ENCODE measurements at places on chromosomes 2 and 18.
A peak's percentile ranks its signal among the peaks of the same experiment; 100 is the strongest.

GRCh38 chr2:170148161-170148560, 29.8 kb upstream of the MYO3B start:
- DNase-seq = no peak

DNA sequence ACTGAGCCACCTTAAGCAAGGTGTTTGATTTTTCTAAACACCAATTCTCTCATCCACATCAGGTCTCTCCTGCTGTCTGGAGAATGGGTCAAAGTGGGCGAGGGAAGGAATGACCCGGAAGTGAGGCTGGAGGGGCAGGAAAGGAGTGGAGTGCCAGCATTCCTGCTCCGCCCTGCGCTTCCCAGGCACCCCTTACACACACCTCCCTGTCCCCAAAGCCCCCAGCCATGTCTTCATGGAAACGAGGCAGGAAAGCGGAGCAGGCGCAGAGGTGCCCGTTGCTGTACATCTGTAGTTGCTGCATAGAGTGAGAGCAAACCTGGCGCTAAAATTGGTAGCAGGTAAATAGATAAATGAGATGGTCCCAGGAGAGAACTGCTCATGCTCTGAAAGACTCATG, 27.2 kb upstream of the NT5DC4 start:
- DNase-seq = no peak

GRCh38 chr2:53505826-53506225, 261.8 kb upstream of the CHAC2 start:
- no peak for DNase-seq

- DNase-seq = no peak
Observed at GRCh38 chr2:120498121-120498520, 152.2 kb downstream of the INHBB start.

- DNase-seq = no peak
Observed at GRCh38 chr2:15399241-15399640, 161.9 kb downstream of the NBAS start.

DNA sequence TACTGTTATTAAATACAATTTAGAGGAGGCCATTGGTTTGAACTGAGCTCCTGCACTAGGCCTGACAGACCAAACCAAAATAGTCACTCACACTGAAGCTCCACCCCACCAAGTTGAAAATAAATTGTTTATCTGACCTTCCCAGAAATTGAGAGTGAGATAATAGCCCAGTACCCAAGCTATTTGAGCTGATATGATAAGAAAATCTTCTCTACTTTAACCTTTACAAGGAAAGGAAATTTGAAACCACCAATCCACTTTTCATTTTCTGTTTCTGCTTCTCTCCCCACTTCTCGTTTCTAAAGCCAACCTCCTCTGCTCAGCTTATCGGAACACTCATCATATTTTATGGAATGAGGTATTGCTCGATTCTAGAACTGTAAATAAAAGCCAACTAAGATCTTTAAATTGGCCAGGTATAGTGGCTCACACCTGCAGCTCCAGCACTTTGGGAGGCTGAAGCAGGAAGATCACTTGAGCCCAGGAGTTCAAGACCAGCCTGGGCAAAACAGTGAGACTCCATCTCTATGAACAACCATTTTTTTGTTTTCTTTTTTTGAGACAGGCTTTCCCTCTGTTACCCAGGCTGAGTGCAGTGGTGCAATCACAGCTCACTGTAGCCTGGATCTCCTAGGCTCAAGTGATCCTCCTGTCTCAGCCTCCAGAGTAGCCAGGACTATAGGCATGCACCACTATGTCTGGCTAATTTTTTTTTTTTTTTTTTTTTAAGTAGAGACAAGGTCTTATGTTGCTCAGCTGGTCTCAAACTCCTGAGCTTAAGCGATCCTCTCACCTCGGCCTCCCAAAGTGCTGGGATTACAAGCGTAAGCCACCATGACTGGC, 13.3 kb upstream of the GALM start:
- no peak for DNase-seq

- DNase-seq = no peak
Observed at GRCh38 chr2:198880986-198881385, 576.8 kb downstream of the SATB2 start.

- no peak for DNase-seq
Observed at GRCh38 chr2:154707994-154708575, 9.6 kb downstream of the KCNJ3 start.

GRCh38 chr18:79936641-79937040, 14.8 kb downstream of the SLC66A2 start:
- no peak for DNase-seq

GRCh38 chr2:181780047-181780651, 99.8 kb upstream of the NEUROD1 start:
- DNase-seq = no peak

DNA sequence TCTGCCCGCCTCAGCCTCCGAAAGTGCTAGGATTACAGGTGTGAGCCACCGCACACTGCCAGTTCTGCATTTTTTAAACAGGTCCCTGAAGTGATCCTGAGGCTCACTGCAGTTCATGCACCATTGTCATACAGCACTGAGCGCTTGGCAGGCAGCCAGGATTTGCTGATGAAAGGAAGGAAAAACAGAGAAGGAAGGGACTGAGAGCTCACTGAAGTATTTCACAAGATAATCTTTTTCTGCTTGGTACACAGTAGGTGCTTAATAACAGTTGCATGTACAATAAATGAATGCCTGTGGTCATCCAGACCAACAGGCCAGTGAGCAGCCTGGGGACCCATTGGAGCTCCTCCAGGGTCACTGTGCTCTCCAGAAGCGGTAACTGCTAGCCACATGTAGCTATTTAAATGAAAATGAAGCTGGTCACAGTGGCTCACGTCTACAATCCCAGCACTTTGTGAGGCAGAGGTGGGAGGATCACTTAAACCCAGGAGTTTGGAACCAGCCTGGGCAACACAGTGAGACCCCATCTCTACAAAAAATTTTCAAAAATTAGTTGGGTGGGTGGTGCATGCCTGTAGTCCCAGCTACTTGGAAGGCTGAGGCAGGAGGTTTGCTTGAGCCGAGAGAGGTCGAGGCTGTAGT, 33.1 kb upstream of the SMAD7 start:
- DNase-seq = peak; percentile 47

GRCh38 chr2:9264301-9264700, 57.7 kb downstream of the ASAP2 start:
- DNase-seq = no peak

DNA sequence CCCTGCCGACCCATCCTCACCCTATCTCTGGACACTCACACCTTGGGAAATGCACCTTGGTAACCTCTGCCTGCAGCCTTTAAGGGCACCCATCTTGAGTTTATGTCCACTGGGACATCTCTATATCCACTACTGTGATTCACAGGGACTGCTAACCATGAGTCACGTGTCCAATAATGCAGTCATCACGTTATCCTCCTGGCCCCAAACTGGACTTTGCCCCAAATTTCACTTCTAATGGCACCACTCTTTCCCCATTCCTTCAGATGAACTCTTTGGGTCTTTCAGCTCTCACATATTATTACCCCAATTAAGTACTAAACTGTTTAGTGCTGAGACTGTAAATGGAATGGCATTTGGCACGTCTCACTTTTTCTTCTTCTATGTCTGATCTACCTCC, 71.2 kb upstream of the TMEM200C start:
- no peak for DNase-seq

DNA sequence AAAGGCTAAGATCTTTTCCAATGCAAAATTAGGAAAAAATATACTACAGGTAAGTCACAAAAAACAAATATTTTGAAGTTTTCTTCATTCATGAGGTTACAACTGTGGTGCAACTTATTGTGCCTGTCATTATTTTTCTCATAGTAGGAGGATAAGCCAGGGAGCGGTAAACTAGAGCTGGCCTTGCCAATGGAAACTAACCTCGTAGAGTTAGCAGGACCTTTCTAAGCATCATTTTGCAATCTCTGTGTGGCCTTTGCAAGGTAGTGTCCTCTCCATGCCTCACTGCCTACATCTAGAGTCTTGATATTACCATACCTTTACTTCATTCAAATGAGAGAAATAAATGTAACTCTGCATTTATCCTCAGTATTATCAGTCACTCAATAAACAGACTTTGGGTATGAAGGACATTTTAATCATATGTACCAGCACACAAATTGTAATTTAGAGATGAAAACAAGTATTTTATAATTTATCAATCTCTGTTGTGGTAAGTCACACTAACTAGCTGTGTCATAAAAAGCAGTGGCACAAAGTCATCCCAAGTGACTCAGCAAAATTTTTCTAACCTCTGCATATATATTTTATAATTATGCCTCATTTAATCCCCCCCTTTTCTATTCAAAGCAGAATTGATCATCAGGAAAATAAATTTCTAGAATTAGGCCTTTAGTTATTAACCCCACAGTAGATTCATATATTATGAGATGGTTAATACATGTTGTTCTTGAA, 47.0 kb downstream of the LANCL1 start:
- no peak for DNase-seq

DNA sequence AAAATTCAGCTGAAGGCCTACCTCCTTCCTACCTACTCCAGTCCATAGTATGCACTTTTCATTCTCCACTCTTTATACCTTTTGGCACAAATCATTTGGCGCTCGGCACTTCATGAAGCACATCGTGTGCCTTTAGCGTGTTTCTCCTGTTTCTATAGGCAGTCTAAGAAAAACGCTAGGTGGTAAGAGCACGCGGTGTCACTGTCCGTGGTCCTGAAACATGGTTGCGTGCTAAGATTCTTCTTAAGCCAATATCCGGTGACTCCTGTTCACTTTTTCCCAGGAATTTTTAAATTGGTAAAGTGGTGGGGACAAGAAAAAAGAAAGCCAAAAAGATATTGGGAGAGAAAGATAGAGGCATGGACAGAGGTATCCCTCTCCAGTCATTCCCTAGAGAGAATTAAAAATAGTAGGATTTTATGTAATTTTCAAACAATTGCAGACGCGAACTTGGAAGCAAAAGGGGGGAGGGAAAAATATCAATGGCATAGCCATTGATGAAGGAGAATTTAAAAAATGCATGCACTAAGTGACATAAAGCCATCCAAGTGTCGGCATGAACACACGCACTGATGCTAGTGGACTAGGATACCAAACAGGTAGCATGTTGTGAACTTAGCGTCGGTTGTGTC, 1.4 kb upstream of the CTNNA2 start:
- DNase-seq = no peak

DNA sequence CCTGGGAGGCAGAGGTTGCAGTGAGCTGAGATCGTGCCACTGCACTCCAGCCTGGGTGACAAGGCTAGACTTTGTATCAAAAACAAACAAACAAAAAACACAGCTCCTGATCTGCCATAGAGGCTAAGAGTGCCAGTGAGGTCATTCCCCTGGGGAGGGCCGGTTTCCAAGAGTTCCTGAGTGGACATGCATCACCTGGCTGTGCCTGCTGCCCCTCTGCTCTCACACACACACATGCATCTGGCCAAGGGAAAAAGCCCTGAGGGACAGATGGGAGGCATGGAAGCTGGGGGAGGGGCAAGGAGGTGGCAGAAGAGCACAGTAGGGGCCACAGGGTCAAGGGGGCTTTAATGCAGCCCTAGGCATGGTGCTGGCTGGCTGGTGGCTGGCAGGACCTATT, 60.4 kb downstream of the ZBTB7C start:
- DNase-seq = no peak

DNA sequence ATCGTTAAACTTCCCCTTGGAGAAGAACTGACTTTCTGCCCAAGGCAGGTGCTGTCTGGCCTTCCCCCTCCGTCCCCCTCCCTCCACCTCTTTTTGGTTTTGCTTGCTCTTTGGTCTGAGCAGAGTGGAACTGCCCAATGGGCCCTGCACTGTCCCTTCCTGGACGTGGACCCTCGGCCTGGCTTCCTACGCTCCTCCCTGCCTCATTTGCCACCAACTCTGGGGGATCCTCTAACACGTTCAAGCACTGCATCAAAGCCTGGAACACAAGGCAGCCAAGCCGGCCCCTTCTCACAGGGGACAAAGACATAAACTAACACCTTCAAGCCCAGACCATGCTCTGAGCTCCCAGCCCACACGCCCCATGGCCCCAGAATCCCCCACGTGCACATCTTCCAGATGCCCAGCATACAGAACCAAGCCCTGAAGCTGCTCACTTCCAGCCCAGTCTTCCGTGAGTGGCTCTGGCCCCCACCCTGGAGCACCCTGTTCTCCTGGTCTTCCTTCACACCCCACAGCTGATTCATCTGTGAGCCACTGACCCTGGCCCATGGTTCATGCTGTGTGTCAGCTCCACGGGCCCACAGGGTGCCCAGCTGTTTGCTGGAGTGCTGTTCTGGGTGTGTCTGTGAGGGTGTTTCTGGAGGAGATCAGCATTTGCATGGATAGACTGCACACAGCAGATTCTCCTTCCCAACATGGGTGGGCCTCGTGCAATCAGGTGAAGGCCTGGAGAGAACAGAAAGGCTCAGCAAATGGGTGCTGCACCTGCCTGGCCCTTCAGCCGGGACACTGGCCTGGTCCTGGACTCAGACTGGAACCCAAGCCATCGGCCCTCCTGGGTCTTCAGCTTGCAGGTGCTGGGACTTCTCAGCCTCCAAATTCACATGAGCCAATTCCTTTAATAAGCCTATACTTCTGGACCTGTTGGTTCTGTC, 247.1 kb upstream of the SALL3 start:
- DNase-seq = no peak

GRCh38 chr2:27729198-27729597, 42.3 kb upstream of the MRPL33 start:
- DNase-seq = no peak

GRCh38 chr2:221350616-221351015, 221.5 kb downstream of the EPHA4 start:
- DNase-seq = no peak

DNA sequence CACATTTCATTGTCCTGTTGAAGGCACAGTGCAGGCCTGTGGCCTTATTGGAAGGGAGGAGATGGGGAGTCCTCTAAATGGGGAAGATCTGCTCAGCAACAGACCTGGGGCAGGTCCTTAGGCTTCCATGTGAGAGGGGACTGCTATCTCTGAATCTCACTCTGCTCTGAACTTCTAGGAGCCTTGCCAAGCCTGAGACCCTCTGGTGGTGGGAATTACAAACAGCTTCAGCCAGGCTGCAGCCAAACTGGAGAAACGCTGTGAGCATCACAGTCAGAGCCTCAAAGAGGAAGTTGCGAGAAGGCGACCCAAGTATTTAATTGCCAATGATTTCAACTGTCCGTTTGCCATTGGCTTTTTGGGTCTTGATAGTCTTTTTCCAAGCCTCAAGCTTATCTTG, 66.8 kb upstream of the MC2R start:
- DNase-seq = no peak

DNA sequence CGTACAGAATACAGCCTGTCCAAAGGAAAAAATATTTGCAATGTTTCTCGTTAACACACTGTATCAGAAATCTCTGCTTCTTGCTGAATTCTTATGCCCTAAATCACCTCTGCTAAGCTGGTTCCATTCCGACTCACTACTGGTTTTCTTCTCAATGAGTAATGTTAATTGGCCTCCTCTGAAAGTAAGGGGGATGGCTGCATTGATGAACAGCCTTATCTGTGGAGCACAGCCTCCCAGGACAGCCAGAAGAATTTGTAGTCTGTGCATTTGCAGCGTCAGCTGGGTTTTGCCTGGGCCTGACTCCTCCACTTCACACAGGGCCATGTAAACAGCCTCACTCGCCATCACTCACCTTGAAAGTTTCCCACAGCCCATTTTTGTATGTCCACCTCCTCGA, 127.7 kb downstream of the RNF152 start:
- DNase-seq = no peak

- no peak for DNase-seq
Observed at GRCh38 chr2:152062125-152063091, 36.4 kb downstream of the CACNB4 start.

Measured in CD4-positive, alpha-beta T cell treated with Interleukin-17A for 4 hours (primary cell).